Kasumi-1 (cell line): ENCODE measurements at places on chromosomes 7 and 10.

DNA sequence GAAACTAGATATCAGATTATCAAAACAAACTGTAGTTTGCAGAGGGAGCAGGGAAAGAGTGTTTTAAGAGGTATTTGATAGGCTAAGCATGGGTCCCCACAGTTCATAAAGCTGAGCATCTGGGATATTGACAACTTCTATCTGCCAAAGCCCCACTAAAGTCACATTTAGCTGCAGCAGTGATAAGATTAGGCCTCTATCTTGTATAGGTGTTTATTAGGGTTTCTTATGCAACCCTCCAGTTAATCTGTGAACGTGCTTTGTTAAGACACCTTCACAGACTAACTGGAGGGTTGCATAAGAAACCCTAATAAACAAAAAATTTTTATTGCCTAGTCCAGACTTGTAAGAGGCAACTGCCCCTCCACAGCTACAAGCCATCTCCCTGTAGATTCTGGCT is 78.0 kb downstream of the CYP51A1 start:
- no peak for DNase-seq

GRCh38 chr10:16156681-16157080 is 280.1 kb upstream of the PTER start:
- DNase-seq, result no peak

DNA sequence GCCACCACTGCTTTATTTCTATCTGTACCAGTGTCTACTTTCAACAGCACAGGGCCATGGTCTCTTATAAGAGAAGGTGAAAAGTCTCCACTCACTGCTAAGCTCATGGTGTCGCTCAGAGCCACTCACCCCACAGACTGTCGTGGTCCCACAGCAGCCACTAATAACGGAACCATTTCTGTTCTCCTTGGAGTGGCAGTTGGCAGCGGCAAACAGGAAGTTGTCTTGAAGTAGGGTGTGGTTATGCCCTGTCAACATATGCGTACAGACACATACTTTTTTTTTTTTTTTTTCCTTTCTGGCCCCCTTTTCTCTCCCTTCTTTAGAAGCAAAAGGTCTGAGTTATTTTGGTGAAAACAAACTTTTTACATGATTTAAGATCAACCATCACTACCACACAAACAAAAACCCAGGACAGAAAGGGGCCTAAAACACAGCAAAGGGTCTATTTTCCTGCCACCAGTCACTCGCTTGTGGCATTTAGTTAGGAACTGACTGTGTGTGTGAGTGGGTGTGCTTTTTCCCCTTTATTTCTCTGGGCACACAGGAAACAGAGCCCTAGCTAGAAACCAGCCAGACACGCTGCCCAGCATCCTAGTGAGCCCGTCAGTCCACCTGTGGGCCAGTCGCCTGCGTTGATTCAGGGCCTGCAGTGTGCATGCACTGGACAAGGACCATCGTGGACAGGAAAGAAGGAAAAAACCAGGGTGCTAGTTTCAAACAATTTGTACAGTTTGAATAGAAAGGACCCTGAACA is 96.7 kb upstream of the EFCAB10 start:
- peak; percentile 70 for DNase-seq

DNA sequence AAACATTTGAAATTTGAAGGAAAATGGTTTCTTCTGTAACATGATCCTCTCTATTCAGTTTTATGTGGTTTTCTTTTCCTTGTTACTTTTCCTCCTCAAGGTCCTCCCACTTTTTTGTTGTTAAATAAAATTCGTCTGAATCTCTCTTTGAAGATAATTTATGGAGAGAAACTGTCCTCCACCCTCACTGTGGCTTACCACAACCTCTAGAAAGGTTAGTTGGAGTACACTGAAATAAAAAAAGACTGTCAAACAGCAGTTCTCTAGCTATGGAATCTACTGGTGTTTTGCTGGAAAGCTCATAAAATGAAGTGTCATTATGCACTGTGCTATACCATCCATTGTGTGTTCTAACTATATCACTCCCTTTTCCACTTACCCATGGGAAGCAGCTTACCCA is 189.4 kb downstream of the HDAC9 start:
- DNase-seq, result no peak

- DNase-seq, result no peak
Measured at GRCh38 chr7:151286148-151286547, 37.7 kb upstream of the SMARCD3 start.

DNA sequence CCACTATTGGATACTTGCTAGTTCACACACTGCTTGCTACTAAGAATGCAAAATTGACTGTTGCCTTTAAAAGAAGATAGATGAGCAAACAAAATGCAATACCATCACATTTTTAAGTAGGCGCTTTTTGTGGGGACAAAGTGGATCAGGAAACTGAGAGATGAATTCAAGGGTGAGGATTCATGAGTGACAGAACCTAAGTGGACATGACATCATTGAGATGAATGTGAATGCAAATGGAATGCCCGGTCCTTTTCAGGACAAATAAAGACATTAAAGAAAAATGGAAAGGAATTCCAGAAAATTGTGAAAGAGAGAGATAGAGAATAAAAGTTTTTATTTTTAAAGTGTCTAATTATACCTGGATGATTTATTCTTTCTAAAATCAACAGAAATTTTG is 106.3 kb upstream of the AKR1E2 start:
- no peak for DNase-seq

- no peak for DNase-seq
Measured at GRCh38 chr7:144118341-144118740, 4.6 kb upstream of the OR2A14 start.
